ENCODE measurements at places on chromosomes 7 and 10. TPM values are rescaled to one million over a fixed set of nuclear protein-coding genes. Genes with fewer than 3 reads are reported as not detected.

DNA sequence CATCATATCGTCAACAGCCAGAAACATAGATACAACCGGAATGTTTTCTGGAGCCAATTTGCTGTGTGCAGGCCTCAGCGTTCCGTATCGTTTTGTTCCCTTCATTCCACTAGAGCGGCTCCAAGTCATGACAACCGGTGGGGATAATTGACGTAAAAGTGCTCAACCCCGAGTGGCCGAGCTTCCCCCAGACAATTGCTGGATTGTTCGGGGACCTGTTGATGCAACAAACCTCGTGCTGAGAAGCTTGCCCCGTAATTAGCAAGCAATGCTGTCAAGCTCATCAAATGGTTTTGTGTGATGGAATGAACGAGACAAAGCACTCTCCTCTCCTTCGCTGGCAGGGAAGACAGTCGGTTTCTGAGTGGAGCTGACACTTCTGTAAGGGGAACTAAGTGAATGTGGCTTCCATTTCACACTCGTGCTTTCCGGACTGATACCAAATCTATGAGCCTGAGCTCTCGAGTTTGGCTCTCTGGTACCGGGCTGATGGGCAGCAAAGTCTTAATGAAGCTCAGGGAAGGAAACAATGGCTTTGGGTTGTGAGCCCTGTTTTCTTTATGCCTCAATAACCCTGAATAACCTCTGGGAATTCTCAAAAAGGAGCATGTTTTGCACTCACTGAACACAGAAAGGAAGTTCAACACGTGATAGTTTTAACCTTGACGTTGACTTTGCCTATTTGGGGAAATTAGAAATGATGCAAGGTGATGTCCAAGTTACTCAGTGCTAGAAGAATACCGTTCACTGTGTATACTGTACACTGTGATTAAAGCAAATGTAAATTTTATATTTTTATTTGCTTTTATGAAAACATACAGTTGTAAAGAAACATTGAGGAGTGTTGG, 220.5 kb downstream of the BAMBI start:
- no peaks in the 10 kb centered on the region for H3K27me3 ChIP-seq
- peaks cover 6% of the 10 kb centered on the region for H3K4me1 ChIP-seq
- H3K4me3 ChIP-seq = no peak overlapping the region
- H3K36me3 ChIP-seq = no peaks in the 10 kb centered on the region
- no peak overlapping the region for H3K27ac ChIP-seq

Gene CASD1
- total RNA-seq = 31.0 TPM

DNA sequence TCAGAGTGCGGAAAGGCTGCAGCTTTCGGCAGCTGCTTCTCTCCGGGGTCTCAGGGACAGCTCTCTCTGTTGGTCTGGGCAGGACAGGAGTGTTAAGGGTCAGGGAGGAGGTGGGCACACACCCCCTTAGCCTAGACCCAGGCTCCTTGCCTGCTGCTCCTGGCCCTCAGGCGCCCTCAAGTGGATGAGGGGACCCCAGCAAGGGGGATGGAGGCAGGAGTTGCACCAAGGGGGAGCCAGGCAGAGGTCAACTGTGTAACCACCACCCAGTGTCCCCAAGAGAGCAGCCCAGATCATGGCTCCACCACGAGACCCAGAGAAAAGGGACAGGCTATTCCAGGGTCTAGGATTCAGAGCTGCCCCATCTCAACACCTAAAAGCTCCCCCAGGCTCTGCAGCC, 26.9 kb downstream of the SPOCK2 start:
- H3K4me1 ChIP-seq = peaks cover 20% of the 10 kb centered on the region
- DNase-seq = no peak
- peaks cover 63% of the 10 kb centered on the region for H3K36me3 ChIP-seq
- H3K27ac ChIP-seq = no peak overlapping the region
- no peaks in the 10 kb centered on the region for H3K27me3 ChIP-seq

DNA sequence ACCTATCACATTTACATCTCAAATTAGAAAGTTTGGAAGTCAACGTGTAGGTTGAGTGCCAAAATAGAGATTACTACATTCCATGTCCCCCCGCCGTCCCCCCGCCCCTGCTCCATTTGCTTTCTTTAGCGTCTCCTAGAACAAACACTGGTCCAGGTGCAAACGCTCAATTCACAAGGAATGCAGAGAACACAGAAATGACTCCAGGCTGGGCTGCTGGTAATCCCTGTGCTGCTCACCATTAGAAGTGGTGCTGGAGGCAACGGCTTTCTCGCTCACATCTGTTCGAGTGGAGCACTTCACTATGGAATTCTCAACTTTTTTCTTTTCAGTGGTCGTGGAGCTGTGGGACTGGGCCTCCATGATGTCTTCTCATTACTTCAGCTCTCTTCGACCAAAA, 14.1 kb downstream of the GLI3 start:
- peaks cover 10% of the 10 kb centered on the region for H3K27me3 ChIP-seq
- no peaks in the 10 kb centered on the region for H3K36me3 ChIP-seq
- peaks cover 3% of the 10 kb centered on the region for H3K4me1 ChIP-seq
- no peak overlapping the region for H3K4me3 ChIP-seq
- H3K27ac ChIP-seq = no peak overlapping the region

Gene SFMBT2
- 18.3 TPM for total RNA-seq

DNA sequence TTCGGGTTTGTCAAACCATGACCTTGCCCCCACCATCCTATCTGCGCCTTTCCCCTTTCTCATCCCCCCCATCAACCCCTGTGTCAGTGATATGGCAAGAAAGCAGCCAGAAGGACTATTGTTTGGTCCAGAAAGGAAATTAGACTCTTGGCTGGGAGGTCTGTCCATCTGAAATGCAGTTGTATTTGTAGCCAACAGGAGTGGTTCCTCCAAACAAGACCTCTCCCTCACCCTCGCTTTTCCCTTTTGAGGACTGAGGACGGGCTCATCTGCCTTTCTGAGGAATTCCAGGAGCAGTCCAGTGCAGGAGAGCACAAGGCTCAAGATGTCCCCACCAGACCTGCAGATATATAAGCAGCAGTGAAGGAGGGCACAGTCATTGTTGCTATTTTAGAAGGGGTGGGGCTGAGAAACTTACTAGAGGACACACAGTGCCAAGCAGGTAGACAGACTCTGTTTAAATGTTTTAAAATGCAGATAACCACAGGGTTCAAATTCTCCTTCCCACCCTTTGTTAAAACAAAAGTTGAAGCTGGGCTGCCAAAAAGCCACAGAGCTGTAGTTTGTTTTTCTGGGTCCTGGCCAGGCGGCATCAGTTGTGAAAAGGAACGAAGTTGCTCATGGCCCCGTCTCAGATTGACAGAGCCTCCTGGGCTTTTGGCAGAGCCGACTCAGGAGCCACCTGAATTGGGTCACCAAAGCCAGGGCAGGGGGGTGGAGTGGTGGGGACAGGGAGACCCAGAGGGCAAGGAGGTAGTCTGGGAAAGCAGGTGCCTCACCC, 37.3 kb downstream of the CYP17A1 start:
- peak overlapping the region; percentile 86 for H3K27ac ChIP-seq
- DNase-seq = peak; percentile 74
- no peak overlapping the region for H3K4me3 ChIP-seq

DNA sequence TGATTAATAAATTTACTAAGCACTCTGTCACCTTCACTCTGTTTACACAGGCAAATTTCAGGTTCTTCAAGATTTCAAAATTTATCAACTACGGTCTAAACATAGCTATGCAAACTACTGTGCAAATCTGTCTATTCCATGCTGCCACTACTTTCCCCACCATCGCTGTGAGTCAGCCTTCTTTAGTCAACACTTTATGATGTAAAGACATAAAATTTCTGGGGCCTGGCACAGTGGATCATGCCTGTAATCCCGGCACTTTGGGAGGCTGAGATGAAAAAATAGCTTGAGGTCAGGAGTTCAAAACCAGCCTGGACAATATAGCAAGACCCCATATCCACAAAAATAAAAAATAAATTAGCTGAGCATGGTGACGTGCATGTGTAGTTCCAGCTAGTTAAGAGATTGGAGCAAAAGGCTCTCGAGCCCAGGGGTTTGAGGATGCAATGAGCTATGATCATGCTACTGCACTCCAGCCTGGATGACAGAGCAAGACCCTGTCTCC, 42.6 kb downstream of the CNOT4 start:
- H3K36me3 ChIP-seq = no peaks in the 10 kb centered on the region
- H3K27me3 ChIP-seq = no peaks in the 10 kb centered on the region
- no peak overlapping the region for H3K4me3 ChIP-seq

GRCh38 chr10:4372601-4373000, 453.4 kb upstream of the AKR1E2 start:
- DNase-seq = no peak
- no peak overlapping the region for H3K4me3 ChIP-seq
- H3K27ac ChIP-seq = peak overlapping the region; percentile 59
- no peaks in the 10 kb centered on the region for H3K27me3 ChIP-seq

Gene HOXA13
- 0.10 TPM for total RNA-seq

Gene FAM20C
- 27.9 TPM for total RNA-seq
